HFFc6 (cell line): ENCODE measurements at places on chromosomes 7 and 10.

DNA sequence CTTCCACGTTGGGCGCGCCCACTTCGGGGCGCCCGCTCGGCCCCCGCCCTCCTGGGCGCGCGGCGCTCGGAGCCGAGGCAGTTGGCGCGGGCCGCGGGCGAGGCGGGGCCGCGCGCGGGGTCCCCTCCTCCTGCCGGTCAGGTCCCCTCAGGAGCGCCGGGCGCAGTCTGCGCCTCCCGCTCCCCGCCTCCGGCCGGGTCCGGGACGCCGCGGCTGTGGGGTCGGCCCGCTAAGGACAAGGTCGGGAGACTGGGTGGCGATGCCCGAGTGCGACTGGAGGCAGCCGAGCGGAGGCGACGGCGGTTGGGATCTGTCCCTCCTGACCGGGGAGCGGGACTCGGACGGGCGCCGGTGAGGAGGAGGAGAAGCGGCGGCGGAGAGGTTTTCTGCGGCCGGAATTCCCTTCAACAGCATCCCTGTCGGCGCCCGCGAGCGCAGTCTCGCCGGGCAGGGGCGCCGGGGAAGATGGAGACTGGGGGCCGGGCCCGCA is at the start of gene ATRNL1:
Gene ATRNL1, plus strand, starts transcription at position 80 of the 490 bp plus-strand sequence. Its CDS starts 386 bp downstream, at position 466.
- H3K4me3 ChIP-seq: peak within 1 kb of the TSS; percentile 81
- DNase-seq: no peak
- peaks cover 14% of the 10 kb centered on the region for H3K4me1 ChIP-seq

- DNase-seq: no peak
- H3K36me3 ChIP-seq: no peaks in the 10 kb centered on the region
- no peaks in the 10 kb centered on the region for H3K4me1 ChIP-seq
- H3K4me3 ChIP-seq: no peak overlapping the region
- no peak overlapping the region for H3K27ac ChIP-seq
Observed at GRCh38 chr7:29401769-29402168, 161.9 kb upstream of the PRR15 start.

- DNase-seq: no peak
- no peaks in the 10 kb centered on the region for H3K27me3 ChIP-seq
- H3K36me3 ChIP-seq: no peaks in the 10 kb centered on the region
- no peak overlapping the region for H3K4me3 ChIP-seq
Observed at GRCh38 chr10:19731560-19731959, 84.7 kb upstream of the PLXDC2 start.

DNA sequence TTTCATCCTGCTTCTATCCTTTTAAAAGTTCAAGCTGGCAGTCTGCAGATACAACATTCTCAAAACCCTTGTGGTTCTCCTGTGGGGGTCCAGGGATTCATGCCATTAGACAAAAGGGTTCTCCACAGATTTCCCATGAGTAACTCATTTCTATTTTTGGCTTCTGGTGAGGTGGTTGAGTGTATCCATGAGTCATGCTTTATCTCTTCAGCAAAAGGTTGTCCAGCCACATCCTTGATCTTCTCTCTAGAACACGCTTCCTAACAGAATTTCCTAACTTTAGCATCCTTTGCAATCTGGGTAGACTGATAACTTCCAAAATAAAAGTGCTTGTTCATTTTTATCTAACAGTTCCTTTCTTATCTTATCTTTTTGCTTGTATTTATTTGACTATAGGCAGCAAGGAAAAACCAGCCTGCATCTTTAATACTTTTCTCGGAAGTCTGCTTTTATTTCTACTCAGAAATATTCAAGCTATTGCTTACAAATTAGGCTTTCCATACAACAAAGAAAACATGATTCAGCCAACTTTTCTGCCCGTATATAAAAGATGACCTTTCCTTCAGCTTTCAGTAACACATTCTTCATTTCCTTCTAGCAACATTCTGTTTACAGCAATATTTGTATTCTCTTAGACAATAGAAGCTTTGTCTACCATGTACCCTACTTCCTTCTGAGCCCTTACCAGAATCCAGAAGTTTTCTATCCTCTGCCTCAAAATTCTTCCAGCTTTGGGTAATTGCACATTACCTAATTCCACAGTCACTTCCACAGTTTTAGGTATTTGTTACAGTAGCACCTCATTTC is 79.3 kb upstream of the IL6 start:
- H3K36me3 ChIP-seq: peaks cover 48% of the 10 kb centered on the region
- peak; percentile 89 for DNase-seq
